ENCODE measurements at places on chromosomes 4 and X.

DNA sequence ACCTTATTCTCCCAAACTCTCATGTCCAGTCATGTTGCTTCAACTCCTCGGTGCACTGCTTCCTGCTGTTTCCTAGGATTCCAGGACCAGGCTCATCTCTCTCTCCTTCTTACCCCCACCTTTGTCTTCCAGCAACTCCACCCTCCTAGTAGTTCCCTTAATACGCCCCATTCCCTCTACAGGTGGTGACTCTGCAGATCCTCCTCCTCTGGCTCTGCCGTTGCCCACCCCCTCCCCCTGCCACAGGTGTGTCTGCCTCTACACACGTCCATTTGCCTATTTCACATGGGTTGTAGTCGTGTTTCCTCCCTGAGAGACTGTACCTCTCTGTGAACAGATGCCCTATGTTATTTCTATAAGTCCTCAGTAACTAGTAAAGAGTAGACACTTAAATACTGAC, 32.4 kb downstream of the CDS1 start:
- no peak for DNase-seq

DNA sequence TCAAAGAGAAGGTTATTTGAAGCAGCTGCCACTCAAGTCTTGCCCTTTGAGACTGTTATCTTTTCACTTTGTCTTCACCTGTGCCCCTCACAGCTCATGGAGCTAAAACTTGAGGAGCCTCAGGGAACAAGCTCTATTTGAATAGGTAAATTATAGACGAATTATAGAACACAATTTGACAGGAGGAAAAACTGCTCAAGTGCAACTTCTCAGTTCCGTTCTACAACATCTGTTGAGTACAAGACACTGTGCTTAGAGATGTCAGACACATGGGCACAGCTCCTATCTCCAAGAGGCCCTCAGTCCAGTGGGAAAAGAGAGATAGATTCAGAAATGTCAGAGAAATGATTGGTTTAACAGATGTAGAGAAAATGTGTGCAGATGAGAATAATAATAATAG, 5.1 kb downstream of the PPP1R2C start:
- DNase-seq = no peak

GRCh38 chrX:34744521-34744920, 87.4 kb upstream of the TMEM47 start:
- DNase-seq = no peak

DNA sequence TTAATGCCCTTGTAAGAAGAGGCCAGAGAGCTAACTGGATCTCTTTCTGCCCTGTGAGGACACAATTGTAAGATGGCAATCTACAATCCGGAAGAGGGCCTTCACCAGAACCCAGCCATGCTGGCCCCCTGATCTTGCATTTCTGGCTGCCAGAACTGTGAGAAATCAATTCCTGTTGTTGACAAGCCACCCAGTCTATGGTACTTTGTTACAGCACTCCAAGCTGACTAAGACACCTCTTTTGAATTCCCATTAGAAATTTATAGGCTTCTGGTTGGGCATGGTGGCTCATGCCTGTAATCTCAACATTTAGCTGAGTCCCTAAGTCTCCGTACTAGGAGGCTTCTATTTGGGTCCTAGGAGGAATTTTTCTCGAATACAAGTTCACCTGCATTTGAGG, 48.8 kb upstream of the RELL1 start:
- no peak for DNase-seq

DNA sequence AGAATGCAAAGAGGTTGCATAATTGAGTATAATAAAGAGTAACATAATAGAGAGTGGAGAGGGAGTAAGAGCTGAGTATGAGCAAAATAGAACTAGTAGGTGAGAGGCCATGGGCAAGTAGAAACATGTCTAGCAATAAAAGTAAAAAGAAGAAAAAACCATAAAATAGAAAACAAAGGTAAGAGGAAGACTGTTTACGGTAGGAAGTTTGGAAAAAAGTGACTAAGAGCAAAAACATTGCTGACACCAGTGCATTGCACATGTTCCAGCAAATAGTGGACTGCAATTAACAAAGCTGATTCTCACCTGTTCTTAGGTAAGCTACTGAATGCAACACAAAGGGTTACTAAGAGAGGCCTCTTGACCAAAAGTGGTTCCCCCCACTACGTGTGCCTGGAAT, 202.9 kb downstream of the TEX13A start:
- no peak for DNase-seq

GRCh38 chr4:79255793-79256192, 70.1 kb downstream of the NAA11 start:
- no peak for DNase-seq

- DNase-seq = no peak
Observed at GRCh38 chr4:169625886-169626285, 5.5 kb downstream of the CLCN3 start.

DNA sequence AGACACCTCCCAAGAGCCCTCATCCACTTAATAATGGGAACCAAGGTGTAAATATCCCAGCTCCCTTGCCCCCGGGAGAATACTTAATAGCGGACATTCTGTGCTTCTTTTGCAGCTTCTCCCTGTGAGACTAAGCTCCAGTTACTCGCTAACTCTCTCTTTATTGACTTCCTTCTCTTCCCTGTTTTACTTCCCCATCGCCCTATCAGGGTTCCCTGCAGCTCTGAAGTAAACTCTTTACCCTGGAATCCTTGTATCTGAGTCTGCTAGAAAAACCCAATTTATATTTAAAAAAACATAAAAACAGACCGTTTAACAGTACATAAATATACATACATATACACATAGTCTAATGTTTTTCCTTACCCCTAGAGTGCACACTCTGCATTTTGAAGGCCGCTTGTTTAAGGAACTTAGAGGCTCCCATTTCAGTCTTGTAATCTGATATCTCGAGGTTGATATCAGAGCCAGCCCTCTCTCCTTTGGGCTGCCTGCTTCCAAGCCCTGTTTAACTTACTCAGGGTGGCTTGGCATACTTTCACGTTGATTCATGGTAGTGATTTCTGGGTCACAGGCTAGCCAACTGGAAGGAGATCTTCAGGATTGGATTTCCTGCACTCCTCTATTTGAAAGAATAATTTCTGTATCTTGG, 177.4 kb upstream of the SCML1 start:
- no peak for DNase-seq

- DNase-seq = no peak
Observed at GRCh38 chr4:152817331-152817730, 37.6 kb downstream of the ARFIP1 start.

DNA sequence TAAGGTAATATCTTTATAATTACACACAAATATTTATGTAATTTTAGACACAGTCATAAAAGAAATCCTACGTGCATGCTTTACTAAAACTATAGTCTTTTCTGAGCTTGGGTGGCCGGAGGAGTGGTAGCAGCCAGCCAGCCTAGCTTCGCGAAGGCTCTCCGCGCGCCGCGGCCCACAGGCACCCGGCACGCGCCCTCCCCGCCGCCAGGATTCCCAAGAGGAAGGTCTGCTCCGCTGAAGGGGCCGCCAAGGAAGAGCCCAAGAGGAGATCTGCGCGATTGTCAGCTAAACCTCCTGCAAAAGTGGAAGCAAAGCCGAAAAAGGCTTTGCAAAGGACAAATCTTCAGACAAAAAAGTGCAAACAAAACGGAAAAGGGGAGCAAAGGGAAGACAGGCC, 8.7 kb upstream of the PJA1 start:
- no peak for DNase-seq

GRCh38 chrX:155334486-155335336, at the start of gene CLIC2:
Gene CLIC2 (minus strand): TSS chrX:155334614. CDS start chrX:155334427, 187 bp downstream.
- DNase-seq = no peak

DNA sequence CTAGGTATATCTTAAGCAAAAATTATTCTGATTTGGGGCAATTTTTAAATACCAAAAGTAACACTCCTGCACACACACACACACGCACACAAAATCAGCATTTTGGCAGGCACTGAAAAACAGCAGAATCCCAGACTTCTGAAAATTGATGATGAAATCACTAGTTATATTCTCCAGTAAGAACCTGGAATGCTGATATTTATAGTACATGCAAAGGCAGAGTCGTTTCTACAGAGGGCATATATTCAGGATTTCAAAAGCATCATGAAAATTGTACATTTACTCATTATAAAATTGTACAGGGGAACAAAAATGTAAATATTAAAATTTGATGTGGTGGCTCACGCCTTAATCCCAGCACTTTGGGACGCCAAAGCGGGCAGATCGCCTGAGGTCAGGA, 352.5 kb upstream of the PITX2 start:
- no peak for DNase-seq

- no peak for DNase-seq
Observed at GRCh38 chr4:65624651-65625050, 45.6 kb downstream of the EPHA5 start.

DNA sequence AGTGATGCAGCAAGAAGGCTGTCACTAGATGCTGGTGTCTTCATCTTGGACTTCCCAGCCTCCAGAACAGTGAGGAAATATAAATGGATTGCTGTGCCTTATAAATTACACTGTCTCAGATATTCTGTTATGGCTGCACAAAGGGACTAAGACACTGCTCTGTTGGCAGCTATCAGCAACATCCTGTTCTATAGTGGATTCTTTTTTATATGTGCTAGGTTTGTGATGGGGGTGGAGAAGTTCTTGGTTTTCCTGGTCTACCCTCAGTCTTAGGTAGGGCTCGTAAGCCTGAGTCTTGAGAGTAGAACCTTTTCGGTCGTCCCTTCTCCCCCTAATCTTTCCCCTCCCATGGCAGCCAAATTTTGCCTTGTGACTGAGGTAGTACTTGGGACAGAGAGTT, 17.3 kb downstream of the STIM2 start:
- DNase-seq = no peak

GRCh38 chr4:33882246-33882990, 2361.9 kb downstream of the ARAP2 start:
- DNase-seq = no peak

GRCh38 chrX:68808686-68809357, 20.0 kb upstream of the EFNB1 start:
- no peak for DNase-seq

DNA sequence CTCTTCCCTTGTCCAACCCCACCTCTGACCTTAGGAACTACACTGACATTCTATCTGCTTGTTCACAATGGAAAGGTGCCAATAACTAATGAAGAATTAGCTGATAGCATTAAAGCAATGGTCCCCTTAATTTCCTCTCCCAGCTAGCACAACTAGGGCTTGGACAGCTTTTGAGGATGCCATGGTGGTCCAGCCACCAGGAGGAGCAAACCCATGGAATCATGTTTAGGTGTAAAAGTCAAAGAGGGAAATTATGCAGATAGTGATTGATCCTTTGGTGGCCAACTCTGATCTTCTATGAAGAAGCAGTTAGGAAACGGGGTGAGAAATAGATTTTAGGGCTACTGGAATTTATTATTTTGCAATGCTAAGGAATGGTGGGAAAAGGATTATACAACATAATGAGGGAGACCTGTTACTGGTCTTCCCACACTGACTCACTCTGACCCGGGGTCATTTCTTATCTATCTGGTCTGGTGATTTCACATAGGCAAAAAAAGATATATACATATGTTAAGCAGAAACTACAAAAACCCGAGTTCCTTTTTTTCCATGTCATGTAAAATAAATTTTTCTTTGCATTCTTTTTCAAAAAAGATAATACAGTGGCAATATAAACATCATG, 45.8 kb upstream of the FBXW7 start:
- DNase-seq = no peak

DNA sequence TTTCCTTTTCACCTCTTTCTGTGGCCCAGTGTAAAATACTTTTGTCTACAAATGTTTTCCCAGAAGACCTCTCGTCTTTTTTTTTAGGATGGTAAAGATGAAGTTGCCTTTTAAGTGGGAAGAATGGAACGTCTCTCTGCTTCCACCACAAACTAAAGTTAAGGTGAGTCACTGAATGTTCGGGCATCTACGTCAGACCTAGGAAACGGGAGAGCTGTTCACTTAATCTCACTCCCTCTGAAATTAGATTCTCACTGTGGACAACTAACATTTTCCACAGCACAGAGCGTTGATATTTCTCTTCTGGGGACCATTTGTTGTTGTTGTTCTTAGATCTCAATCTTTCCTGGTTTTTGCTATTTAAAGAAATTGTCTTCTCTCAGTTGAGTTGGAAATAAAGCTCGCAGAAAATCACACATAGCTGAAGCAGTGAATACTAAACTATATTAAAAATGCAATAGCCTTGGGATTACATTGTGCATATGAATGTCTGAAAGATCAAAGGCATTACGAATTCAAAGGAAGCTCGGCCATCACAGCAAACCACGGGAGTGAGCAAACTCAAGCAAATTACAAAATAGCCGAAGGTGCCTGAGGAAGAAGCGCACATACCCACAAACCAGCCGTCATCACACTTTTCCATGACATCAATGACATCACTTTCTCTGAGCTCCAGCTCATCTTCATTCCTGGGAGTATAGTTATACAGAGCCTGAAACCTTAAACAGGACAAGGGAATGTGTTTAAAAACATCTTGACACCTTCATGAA, 53.9 kb upstream of the PDLIM3 start:
- no peak for DNase-seq

GRCh38 chr4:4555916-4556315, 14.1 kb upstream of the STX18 start:
- DNase-seq = no peak
